ENCODE measurements at places on chromosomes 1 and 21.

- DNase-seq: no peak
Measured at GRCh38 chr21:37193676-37194075, 73.5 kb downstream of the VPS26C start.

GRCh38 chr1:18836654-18837053 lies 22.8 kb downstream of the TAS1R2 start:
- DNase-seq: no peak

DNA sequence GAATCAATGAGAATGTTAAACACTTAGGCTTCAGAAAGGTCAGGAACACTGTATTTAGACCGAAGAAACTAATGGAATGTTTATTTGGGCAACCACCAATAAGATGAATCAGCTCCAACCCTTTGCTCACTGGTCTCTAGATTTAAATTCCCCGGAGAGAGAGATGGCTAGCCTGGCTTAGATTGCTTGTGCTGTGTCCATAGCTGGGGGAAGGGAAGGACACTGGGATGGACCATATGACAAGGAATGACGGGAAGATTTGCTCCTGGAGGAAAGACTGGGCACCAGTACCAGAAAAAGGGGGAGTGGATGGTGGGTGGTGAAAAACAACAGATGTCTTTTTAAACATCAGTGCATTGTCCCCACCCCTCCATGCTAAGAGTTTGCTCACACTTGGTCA lies 426.6 kb downstream of the DUSP10 start:
- DNase-seq: no peak

DNA sequence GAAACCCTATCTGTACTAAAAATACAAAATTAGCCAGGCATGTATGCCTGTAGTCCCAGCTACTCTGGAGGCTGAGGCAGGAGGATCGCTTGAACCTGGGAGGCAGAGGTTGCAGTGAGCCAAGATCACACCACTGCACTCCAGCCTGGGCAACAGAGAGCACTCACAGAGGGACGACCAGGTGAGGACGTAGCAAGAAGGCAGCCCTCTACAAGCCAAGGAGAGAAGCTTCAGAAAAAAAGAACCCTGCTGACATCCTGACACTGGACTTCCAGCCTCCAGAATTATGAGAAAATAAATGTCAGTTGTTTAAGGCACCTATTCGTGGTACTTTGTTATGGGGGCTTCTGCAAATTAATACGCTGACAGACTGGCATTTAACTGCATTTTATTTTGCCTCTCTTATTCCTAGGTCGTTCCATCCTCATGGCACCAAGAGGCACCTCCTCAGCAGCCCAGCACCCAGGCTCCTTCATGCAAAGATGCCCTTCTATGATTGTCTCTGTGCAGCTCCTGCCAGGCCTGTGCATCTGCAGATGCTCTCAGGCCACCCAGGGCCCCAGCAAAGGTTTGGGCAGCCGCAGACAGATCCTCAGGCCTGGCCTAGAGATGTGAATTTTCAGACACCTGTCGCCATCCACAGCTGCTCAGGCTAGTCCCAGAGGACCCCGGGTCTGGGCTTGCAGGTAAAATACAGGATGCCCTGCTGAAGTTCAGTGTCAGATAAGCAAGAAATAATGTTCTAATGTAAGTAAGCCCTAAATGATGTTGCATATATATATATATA lies 86.0 kb upstream of the COX20 start:
- DNase-seq: no peak

DNA sequence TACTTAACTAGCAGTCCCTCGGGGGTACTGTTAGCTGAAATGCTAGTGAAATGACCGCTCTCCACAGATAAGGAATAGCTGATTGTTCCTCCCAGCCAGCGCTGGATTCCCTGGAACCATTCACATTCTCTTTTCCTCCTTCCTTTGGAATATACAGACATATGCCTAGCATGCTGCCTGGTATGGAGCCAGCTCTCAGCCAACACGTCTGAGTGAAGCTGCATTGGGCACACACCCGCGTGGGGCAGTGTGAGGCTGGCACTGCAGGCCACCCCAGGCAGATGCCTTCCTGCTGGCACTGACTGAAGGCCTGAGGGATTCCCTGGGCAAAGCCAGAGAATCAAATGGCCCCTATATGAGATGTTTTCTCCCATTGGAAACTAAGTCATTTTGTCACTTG lies 66.7 kb downstream of the TLR5 start:
- no peak for DNase-seq

DNA sequence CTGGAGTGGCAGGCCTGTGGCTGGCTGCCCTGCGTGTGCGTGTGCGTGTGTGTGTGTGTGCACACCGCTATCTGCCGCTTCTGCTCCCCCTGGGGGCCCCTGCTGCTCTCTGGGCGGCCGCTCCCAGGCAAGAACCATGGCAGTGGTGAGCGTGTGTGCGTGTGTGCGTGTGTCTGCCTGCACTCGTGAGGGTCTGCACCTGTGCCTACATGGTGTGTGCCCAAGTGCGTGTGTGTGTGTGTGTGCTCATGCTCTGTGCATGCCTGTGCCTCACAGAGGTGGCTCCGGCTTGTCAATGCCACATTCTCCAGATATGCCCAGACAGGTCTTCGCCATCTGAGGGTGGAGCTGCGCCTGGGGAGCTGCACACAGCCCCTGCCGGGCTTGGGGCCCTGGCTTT lies 18.7 kb upstream of the PEX10 start:
- DNase-seq: no peak

- DNase-seq: no peak
Measured at GRCh38 chr1:202961220-202961880, 3.2 kb upstream of the ADIPOR1 start.

DNA sequence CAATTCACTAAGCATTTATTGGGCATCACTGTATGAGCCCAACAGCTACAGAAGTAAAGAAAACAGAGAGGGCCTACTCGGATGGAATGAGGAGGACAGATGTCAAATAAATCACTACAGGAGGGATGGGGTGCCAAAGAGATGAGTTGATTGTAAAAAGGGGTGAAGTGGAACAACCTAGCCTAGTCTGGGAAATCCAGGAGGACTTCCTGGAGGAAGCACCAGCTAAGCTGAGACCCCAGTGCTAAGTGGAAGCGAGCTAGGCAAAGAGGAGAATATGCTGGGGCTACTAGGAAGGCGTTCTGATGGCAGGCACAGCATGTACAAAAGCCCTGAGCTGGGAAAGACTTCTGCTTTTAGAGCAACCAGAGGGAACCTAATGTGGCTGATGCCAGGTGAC lies 42.1 kb downstream of the TAS1R2 start:
- no peak for DNase-seq

- DNase-seq: no peak
Measured at GRCh38 chr1:8318436-8318835, 522 bp downstream of the SLC45A1 start.

DNA sequence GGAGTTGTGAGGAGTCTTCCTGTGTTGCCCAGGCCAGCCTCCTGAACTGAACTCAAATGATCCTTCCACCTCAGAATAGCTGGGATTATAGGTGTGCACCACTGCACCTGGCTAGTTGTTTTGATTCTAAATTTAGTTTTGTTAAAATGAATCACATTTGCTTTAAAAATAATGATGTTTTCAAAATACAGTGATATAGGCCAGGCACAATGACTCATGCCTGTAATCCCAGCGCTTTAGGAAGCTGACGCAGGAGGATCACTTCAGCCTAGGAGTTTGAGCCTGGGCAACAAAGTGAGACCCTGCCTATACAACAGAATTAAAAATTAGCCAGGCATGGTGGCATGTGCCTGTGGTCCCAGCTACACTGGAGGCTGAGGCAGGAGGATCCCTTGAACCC lies 24.3 kb downstream of the RTCA start:
- DNase-seq: no peak

DNA sequence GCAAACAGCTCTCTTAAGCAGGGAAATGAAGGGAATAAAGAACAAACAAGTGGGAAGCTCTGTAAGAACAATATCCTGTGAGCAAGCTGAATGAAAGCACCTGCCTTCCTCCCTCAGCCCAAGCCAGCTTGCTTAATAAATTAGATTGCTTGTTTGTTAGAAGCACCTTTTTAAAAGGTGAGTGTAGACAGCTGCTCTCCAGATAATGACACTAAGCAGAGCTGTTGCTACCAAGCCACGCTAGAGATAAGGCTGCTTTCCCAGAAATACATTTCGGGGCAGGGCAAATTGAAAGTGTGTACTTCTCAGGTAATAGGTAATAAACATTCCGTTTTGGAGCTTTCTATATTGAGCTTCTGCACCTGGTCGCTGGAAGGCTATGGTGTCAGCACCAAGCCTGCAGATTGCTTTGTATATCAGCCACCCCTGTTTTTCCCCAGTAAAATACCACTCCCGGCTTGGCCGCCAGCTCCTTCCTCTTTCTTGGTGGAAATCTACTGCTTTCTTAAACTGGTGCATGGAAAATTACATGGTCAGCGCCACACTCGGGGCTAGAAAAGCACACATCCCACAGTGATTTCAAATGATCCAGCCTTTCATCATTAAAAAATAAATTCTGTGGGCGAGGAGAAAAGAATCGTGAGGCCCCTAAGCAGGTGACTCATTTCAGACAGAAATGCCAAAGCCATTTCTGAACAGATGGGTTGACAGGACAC lies 151.3 kb downstream of the ETS2 start:
- no peak for DNase-seq

- no peak for DNase-seq
Measured at GRCh38 chr1:65079941-65080340, 68.1 kb upstream of the AK4 start.

GRCh38 chr1:109425391-109426280 lies 612 bp downstream of the PSMA5 start:
- no peak for DNase-seq

- DNase-seq: peak; percentile 66
Measured at GRCh38 chr1:52842643-52843310, at the start of gene ZYG11A. TSS of gene ZYG11A (plus strand) at chr1:52842760. CDS start at chr1:52842884, 124 bp downstream.

- no peak for DNase-seq
Measured at GRCh38 chr1:177442584-177442983, 271.8 kb downstream of the BRINP2 start.

GRCh38 chr21:15423676-15424445 lies 305.9 kb upstream of the USP25 start:
- DNase-seq: no peak

DNA sequence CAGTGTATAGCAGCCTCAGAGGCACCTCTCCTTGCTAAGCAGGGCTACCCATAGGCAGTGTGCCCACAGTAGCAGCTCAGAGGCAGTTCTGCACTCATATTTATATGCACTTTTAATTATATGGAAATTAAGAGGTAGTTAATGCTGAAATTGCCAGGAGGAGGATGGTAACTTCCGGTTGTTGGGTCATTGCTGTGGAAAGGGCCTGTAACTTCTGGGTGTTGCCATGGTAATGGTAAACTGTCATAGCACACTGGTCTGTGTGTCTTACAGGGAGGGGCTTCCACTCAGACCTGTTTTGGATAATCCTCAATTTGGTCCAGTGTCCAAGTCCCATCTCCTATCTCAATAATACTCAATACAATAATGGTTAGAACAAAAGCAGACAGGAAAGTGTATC lies 7.6 kb downstream of the CFH start:
- no peak for DNase-seq

DNA sequence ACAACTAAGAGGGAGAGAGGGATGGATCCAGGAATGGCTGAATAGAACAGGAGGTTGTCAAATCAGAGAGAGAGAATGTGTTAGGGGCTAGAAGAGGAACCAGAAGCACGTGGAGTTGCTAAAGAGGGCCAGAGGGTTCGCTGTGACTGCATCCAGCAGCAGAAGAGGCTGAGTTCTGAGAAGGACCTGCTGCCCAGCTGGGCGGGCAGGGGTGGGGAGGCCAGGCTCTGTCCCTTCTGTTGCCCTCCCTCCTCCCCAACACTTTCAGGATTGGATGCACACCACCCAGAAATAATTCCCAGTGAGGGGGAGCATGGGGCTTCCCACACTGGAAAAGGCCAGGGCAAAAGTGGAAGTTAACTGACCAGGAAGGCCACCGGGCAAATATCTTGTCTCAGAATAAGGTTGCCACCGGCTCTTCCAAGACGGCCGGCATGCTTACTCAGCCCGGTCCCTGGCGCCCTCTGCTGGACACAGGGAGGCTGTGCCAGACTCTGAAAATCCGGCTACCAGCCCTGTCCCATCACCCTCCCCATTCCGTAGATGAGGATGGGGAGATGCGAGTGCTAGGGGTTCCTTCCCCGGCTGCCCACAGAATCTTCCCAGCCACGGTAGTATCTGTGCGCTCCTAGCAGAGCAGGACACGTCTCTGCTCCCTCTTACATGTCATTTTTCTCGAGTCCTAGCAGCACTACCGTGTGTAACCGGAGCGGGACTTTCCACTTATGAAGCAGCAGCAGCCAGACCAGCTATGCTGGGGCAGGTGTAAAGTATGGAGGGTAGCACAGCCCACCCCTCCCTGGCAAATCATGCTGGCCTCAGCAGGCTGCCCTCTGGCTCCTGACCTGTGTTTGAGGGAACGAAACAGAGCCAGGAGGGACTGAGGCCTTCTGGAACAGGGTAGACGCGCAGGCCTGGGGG lies 46.8 kb upstream of the A3GALT2 start:
- DNase-seq: peak; percentile 95

DNA sequence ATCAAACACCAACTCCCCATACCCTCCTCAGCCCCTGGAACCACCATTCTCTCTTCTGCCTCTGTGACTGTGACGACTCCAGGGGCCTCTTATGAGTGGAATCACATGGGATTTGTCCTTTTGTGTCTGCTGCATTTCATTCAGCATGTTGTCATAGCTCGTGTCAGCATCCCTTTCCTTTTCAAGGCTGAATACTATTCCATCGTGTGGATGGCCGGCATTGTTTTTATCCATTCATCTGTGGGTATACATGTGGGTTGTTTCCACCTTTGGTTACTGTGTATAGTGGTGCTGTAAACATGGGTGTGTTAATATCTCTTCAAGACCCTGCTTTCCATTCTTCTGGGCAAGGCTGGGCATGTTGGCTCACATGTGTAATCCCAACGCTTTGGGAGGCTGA lies 17.1 kb upstream of the OBSCN start:
- peak; percentile 28 for DNase-seq

GRCh38 chr21:45858180-45858579 lies 123.4 kb upstream of the COL6A1 start:
- no peak for DNase-seq

DNA sequence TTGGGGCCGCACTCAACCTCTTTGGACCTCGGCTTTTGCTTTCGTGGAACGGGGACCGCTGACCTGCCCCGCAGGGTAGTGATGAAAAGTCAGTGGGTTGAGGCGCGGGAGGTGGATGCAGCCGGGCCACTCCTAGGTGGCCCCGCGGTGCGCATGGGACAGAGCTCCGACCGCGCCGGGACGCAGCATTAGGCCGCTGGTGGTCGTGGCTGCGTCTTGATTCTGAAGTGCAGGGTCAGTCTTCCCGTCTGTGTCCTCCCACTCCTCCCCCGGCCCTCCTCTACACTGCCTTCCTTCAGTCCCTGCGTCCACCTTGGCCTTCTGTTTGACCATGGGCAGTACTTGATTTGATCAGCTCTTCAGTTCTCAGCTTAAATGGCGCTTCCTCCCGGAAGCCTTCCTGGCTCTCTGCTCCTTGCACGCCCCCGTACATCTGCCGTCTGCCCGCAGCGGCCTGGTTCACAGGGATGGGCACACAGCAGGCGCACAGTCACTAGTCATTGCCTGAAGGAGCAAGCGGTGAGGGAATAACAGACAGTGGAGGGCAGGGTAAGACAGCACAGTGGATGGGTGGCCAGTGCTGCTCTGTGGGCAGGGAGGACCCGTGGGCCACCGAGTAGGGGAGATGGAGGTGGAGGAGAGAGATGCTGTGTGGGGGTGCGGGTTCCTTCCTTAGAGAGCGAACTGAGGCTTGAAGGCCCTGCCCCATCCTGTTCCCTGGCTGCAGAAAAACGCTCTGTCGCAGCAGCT lies 633 bp downstream of the THEMIS2 start:
- no peak for DNase-seq

- DNase-seq: no peak
Measured at GRCh38 chr1:43232074-43232473, 37.7 kb upstream of the TMEM125 start.

All from suprapubic skin (tissue), 4 donors.